Mammary epithelial cell (primary cell): ENCODE measurements at places on chromosomes 13 and 19. TPM values are rescaled to one million over a fixed set of nuclear protein-coding genes. Genes with fewer than 3 reads are reported as not detected.

Gene SHISA7
- total RNA-seq, result not detected

Gene KIRREL2
- not detected in 2 replicates for total RNA-seq

DNA sequence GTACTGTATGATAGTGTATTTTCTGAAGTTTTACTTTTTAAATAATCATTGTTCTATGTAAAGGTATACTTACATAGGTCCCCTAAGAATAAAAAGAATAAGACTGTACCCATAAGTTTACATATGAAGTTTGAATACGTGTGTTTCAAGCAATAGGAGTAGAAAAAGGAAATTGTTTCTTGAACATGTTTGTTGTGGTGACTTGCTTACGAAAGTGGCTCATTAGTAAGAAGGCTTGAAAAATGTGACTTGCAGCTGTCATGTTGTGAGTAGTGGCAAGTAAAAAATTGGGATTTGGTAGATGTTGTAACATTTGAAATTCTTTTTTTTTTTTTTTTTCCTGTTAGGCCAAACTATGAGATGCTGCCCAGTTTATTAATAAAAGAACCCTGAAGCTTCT, 203.3 kb downstream of the LMO7 start:
- DNase-seq, result no peak

GRCh38 chr13:114105521-114106225, 26.8 kb downstream of the RASA3 start:
- DNase-seq, result no peak

GRCh38 chr19:46515879-46516350, 20.2 kb upstream of the PNMA8B start:
- DNase-seq, result peak; percentile 47

- no peak for DNase-seq
Observed at GRCh38 chr19:1608359-1609102, 3.3 kb upstream of the UQCR11 start.

- DNase-seq, result no peak
Observed at GRCh38 chr13:67943116-67943515, 713.0 kb upstream of the PCDH9 start.
